ENCODE measurements at places on chromosomes 5 and 9. TPM values are rescaled to one million over a fixed set of nuclear protein-coding genes. Genes with fewer than 3 reads are reported as not detected.

DNA sequence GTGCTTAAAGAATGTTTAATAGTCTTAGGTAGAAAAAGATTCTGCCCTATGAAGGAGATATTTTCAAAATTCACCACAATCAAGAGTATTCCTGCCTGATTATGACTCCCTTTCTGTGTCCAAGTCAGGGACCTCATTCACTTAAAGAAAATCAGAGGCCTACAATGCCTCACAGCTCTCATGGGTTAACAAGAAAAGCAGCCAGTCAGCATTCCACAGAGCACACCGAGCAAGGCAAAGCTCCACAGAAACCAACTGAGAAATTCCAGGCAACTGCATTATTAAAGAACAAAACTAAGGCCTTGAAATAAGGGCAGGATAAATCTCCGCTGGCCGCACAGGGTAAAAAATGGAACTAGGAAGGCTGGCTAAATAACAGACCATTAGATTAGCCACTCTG, 161.1 kb downstream of the TARS1 start:
- DNase-seq, result no peak

- DNase-seq, result no peak
Observed at GRCh38 chr5:37506722-37507121, 127.6 kb downstream of the WDR70 start.

The IGFBPL1 gene
- 1.6 TPM for polyA plus RNA-seq

GRCh38 chr5:139919308-139919707, 123.7 kb downstream of the PSD2 start:
- DNase-seq, result no peak

The NIM1K gene
- 1.3 TPM for polyA plus RNA-seq

The ZNF346 gene
- polyA plus RNA-seq, result 12.4 TPM

The PTPN3 gene
- polyA plus RNA-seq, result 1.9 TPM

The COL27A1 gene
- 8.1 TPM for polyA plus RNA-seq

GRCh38 chr9:123109540-123110279, 76.2 kb downstream of the GPR21 start:
- no peak for DNase-seq

DNA sequence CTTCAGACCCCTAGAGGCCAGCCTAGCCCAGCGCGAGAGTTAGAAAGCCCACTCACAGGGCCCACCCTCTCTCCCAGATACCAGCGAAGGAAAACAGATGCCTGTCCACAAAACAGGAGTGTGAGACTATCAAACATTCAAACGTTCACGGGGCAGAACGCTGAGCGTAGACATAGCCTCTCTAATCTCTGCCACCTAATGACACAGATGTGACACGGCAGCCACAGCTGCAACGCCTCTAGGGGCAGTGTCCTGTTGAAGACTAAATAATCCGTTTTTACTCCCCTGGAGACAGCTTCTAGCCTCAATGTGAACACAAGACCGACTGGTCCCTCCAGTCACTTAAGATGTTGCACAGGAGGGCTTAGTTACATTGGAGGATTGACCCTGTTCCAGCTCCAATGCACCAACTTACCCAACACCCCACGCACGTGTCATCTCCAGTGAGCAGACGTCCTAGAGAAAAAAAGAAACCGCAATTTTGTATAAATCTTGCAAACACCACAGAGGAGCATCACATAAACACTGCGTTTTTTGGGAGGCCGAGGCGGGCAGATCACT, 14.3 kb downstream of the DIPK1B start:
- DNase-seq, result no peak

GRCh38 chr9:115540091-115540490, 422.1 kb upstream of the TNC start:
- no peak for DNase-seq

GRCh38 chr5:141877356-141878185, 639 bp downstream of the PCDH1 start:
- DNase-seq, result no peak

The SPINK6 gene
- polyA plus RNA-seq, result not detected

DNA sequence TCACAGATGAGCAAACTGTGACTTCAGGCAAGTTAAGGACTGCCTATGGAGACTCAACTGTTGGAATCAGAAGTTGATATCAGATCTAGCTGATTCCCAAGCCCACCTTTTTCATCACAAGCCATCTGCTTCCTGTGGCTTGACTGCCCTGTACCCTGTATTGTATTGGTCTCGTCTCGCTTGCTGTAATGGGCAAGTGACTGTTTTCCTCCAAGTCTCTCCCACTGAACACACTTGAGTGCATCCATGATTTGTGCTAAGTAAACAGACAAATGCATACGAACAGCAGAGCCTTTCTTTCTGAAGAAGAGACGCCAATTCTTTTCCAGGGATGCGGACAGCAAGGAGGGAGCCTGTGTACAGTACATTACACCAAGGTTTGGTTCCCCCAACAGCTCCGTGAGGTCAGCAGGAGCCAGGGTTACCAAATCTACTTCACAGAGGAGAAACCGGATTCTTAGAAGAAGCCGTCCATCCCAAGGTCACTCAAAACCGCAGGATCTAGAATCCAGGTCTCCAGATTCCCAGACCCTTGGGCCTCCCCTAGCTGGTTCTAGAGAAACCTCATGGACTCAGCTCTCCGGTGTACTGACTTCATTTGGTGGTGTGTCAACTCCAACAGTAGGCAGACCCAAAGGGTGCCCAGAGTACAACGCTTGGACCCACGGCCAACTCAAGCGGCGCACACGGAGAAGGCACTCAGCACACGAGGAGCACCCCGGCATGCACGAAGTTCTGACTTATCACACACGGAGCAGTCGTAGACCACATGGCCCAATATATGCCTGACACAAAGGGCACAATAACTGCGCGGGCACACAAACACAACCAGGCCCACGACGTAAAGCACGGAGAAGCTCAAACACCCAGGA, 1.1 kb downstream of the BAG1 start:
- no peak for DNase-seq

All from urinary bladder (tissue), 4 donors.